Dorsolateral prefrontal cortex (tissue), 122 donors: ENCODE measurements at places on chromosomes 1 and 21. TPM values are rescaled to one million over a fixed set of nuclear protein-coding genes. Genes with fewer than 3 reads are reported as not detected.

DNA sequence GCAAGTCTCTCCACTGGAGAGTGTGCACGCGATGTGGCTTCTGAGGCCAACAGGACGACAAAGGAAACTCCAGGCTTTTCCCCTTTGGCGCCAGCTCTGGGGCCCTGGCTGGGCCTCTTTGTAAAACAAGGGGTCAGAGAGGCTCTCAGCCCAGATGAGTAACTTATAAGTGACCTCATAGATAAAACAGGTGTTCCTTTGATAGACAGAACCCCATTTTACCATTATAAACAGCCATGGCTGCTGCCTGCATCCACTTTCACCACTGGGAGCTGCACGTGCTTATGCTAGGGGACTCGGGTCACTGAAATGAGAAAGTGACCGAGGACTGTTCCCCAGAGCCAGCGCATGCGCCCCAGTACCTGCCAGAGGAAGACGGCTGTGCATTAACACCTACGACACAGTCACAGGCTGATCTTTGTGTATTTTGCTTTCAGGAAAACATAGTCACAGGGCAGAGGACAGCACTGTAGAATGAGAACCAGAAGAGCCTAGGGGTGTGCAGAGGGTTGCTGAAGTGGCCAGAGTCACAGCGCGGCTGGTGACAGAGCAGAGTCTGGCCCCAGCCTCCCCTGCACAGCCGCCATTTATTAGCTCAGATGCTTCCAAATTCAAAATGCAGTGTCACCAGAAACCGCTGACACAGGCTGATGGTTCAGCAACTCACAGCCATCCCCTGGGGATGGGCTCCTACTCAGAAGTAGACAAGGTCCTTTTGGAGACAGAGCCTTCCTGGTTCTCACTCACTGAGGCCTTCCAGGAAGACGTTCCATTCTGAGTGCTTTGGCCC lies 12.7 kb downstream of the RNF207 start:
- DNase-seq: no peak

DNA sequence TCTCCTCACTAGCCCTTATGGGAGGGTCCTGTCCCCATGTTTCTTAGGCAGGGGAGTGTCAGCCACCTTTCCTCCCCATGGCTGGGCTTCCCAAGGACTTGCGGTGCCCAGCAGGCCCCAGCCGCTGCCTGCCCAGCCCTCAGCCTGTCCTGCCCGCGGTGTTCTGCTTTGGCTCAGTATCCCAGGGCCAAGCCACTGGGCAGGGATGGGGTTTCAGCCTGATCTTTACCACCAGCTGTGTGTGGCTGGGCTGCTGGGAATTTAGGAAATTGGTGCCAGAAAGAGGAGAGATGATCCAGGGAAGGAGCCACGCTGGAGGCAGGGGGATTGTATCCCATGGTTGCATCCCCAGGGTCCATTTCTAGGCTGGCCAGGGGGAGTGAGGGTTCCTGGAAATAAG lies 6.9 kb upstream of the IGFN1 start:
- DNase-seq: no peak

DNA sequence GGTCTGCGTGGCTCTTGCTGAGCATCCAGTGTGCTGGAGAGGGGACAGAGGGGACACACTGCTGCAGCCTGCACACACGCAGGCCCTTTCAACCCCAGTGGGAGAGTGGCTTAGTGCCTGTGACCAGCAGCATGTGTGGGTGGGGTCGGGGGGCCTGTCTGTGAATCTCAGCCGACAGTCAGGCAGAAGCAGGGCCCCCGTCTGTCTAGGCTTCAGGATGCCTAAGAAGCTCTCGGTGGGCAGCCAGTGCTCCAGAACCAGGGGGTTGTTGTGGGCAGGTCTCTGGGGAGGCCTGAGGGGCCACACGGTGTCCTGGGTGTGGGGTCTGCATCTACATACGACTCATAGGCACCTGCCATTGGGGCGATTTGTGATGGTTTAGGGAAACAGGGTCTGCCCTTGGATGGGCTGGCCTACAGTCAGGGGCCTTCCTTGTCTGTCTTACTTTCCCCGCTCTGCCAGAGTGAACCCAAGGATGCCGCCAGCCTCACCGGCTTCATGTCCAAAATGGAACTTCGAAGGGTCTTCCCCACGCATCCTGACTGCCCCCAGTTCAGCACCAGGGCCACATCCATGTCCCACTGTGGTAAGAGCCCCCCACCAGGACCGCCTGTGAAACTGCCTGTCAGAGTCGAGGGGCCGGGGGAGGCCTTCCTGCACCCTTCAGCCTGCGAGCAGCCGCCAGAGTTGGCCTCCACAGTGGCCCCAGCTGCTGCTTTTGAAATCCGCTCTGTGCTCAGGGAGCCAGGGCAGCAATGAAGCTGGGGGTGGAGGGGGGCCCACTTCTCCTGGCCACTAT lies 1.6 kb downstream of the CCDC27 start:
- DNase-seq: no peak

TSTD1 gene
- total RNA-seq: 11.9 TPM

GPR3 gene
- total RNA-seq: 1.1 TPM
